ENCODE measurements at places on chromosomes 11 and 22.

- no peak for DNase-seq
Observed at GRCh38 chr11:60830478-60831142, 11.3 kb upstream of the CCDC86 start.

- peak; percentile 93 for DNase-seq
Observed at GRCh38 chr22:42649246-42650099, at the start of gene CYB5R3. Gene CYB5R3, minus strand, starts transcription at chr22:42649392. Its CDS starts 77 bp downstream, at chr22:42649315.

DNA sequence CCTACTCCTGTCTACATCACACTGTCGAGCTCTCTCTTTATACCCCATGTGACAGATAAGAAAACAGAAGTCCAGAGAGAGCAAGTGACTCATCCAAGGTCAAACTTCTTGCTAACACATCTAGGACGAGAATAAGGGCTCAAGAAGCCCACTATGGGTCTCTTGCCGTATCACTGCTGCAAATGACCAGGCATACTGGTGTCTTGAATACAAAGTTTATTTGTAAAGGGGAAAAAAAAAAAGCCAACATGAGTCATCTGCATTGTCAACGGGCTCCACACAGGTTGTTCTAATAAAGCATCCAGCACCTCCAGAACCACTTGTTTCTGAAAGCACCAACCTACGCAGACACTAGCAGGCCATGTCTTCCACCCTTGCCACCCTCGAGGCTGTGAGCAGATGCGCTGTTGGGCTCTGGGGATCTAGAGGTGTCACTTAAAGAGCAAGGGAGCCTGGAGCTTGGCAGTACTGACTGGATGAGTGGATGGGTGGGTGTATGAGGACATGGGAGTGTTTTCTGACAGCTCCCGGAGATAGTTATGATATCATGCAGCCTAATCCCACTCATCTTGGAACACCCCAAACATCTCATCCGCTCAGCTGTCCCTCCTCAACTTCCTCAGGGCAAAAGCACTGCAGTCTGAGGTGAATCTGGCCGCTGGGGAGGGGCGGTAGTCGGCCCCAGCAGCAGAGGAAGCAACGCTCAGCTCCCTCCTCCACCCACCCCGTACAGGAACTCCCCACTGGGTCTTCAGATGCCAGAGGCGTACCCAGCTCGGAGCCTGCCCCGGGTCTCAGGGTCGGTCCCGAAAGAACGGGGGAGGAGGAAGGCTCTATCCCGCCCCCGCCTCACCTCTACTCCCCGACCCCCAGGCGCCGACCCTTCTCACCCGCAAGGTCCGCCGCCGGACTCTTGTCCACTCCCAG is 1.0 kb downstream of the SMCO4 start:
- DNase-seq = peak; percentile 37

DNA sequence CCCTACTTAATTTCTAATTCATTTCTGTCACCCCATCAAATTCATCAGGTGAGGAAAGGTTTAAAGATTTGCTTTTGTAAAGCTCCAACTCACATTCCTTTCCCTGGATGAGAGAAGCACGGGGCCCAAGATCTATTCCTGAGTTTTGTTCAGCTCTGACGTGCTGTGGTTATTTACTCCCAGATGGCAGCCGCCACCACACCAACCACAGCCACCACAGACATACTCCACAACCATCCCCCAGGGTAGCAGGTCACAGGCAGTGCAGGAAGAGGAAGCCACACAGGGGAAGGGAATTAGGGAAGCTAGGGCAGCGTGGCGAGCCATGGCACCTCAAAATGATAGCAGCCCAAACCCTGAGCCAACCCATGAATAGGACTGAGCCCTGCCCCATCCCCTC is 63.5 kb upstream of the CSNK2A3 start:
- no peak for DNase-seq

GRCh38 chr11:77821349-77821851 is 456 bp downstream of the AAMDC start:
- DNase-seq = no peak

GRCh38 chr11:8744423-8744822 is 61.8 kb downstream of the RPL27A start:
- DNase-seq = no peak

- no peak for DNase-seq
Observed at GRCh38 chr11:7533199-7534041, 19.6 kb downstream of the PPFIBP2 start.

DNA sequence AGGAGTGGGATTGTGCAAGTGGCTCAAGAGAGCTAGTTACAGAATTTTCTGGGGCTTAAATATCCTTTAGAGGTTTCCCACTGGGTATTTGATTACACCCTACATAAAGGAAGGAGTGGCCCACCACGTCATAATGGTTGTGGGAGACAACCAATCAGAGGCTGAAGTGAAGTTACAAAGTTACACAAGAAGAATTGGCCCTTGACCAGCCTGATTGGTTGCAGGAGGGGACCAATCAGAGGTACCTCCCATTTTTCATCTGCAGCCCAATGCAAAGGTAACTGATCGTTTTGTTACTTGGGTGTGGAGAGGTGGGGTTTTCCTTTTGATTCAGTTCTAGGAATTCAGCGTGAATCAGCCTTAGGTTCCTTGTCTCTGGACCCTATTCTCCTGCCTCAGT is 430.5 kb upstream of the FAT3 start:
- no peak for DNase-seq

DNA sequence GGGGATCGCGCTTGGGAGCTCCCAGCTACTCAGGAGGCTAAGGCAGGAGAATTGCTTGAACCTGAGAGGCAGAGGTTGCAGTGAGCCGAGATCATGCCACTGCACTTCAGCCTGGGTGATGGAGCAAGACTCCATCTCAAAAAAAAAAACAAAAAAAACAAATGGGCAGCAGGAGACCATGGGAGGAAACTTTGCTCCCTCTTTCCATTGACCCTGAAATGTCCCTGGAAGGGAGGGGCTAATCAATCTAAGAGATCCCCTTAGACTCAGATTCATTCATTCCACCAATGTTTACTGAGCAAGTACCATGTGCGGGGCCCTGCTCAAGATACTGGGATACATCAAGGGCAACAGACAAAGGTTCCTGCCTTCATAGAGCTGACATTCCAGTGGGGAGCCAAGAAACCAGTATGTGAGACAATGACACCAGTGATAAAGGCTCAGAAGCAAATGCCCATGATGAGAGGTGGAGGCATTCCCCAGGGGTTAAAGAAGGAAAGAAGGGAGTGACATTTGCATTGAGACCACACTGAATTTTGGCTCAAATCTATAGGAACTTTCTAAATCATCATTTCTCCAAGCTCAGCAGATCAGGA is 37.7 kb upstream of the TFIP11 start:
- no peak for DNase-seq

DNA sequence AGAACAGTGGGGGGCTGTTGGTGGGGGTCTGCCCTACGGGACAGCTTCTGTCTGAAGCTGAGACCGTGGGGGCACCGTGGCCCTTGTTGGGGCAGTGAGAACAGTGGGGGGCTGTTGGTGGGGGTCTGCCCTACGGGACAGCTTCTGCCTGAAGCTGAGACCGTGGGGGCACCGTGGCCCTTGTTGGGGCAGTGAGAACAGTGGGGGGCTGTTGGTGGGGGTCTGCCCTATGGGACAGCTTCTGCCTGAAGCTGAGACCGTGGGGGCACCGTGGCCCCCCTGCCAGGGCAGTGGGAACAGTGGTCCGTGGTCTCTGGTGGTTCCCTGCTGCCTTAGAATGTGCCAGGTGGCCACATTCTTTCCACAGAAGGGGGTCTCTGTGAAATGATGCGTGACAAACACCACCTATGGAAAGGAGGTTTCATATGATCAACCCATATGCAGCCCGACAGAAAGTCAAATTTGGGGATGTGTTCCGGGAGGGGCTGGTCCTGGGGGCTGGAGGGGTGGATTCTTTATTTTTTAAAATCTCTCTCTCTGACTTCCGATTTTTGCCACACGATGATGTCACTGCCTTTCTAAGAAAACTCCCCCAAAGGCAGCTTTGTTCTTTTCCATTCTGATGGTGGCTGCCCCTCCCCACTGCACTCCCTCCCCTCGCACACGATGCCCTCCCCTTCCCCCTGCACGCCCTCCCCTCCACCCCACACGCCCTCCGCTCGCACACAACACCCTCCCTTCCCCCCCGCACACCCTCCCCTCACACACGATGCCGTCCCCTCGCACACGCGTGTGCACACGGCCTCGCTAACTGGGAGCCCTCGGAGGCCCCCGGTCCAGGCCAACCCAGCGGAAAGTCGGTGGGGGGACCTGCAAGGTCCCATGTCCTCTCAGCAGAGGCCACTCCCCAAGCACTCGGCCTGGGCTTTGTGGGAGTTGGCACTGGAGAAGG is 1186.5 kb downstream of the BRD1 start:
- no peak for DNase-seq

GRCh38 chr22:19884954-19885751 is 30.5 kb upstream of the GNB1L start:
- DNase-seq = no peak

DNA sequence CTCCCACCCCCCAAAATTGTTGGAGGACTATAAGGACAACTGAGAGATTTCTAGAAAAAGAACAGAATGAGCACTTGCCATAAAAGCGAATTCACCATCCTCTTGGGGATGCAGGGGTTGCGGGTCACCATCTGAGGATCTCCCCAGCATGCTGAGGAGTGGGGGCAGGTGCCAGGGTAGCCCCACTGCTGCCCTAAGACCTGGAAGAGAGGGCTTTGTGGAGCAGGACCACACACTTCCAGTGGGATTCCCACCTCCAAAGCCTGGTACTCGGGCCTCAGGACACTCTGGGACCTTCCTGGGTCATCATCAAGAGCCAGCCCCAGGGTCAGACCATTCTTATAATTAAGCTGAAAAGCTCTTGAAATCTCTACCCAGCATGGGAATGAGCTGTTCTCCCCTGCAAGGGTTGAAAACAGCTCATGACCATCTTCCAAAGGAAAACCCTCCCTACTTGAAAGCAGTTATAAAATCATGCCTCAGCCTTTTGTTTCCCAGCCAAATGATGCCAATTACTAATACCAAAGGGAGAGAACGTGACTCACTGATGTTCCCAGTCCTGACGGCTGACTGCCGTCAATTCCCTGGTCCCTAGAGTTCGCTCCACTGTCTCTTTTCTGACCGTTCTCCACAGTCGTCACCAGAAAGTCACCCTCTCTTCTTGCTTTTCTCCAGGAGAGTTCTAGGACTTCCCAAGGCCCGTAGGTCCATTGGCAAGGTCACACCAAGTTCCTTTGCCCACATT is 76.8 kb upstream of the CREB3L1 start:
- no peak for DNase-seq

DNA sequence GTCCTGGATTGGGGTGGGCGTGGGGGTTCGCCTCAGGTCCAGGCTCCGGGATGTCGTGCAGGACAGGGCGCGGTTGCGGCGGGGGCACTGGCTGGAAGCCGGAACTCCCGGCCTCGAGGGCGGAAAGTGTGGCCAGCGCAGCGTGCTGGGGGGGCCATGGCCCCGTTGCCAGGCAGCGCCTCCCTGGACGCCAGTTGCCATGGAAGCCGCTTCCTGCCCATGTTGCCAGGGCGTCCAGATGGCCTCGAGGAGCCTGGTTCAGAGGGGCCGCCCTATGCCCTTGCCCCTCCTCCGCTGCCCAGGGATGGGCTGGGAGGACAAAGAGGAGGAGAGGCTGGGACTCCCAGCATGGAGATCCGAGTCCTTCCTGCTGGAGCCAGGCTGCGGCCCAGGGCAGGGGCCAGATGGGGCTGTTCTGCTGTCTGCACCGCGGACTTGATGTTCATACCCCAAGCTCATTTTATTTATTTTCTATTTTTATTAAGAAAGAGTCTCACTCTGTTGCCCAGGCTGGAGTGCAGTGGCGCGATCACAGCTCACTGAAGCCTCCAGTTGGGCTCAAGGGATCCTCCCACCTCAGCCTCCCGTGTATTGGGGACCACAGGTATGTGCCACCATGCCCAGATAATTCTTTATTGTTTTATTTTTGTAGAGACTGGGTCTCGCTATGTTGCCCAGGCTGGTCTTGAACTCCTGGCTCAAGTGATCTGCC is 4.6 kb upstream of the CCDC188 start:
- DNase-seq = peak; percentile 81

DNA sequence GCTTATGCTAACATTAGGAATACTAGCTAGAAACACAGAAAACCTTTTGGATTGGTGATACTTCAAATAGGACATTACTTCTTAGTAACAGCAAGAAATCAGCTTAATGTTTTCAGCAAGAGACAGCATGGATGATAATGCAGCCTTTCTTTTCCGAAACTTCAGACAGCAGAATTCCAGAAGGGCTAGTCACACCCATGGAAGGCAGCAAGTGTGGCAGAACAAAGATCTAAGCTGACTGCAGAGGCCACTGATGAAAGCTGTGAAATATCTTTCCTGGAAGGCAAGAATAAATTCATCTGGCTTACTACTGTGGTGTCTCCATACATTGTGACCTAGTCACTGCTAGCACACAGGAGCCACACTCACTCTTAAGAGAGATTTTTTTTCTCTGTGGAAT is 100.3 kb downstream of the CCDC83 start:
- DNase-seq = no peak

DNA sequence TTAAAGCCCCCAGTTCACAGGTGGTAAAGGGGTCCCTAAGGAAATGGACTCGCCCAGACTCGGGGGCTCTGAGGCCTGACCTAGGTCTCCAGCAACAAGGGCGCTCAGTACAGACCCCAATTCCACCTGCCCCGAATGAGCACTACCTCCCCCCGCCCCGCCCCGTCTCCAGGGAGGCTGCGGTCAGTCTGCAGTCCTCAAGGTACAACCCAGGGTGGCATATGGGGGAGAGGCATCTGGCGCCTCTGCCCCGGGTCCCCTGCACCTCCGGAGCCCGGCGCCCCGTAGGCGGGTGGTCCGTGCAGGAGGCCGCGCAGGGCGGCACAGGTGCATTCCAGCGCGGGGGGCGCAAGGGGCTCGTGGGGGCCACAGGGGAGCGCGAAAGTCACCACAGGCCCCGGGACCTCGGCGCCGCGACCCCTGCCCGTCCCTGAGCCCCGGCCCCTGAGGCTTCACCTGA is 361 bp downstream of the CTSD start:
- DNase-seq = no peak

- no peak for DNase-seq
Observed at GRCh38 chr11:18313965-18314763, 7.8 kb downstream of the HPS5 start.

DNA sequence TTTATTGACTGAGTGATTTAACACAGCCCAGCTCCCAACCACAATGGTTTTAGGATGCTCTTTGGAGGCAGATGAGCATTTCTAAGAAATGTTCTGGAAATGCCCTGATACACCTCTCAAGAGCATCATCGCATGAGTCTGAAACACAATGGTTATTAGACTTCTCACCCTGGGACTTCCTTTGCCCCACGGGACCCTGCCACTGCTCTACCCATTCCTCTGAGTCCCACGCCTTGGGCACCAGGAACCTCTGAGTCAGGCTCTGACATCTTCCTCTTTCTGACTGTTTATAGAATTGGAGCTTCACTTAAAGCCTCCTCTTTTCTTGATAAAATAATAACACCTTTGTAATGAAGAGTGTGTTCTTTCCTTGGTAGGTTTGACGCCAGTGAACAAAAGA is 85.6 kb upstream of the PARVA start:
- no peak for DNase-seq

- DNase-seq = no peak
Observed at GRCh38 chr11:38438091-38438490, 1840.1 kb upstream of the RAG2 start.

DNA sequence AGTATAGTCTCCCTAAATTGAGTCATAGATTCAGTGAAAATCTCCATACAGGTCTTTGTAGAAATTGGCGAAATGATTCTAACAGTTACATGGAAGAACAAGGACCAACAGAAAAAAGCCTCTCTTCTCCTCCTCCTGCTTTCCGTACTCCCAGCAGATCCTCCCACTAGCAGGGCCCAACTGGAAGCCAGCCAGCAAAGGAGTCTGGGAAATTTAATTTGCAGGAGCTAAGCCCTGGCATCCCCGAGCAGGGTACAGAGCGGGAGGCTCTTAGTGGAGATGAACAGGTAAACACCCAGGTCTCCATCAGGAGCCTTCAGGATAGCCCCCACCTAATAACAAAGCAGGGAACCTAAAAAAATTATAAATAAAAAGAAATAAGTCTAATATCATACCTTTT is 1473.8 kb downstream of the TBC1D22A start:
- no peak for DNase-seq
